H7 (cell line): ENCODE measurements at places on chromosomes 2 and 18.

DNA sequence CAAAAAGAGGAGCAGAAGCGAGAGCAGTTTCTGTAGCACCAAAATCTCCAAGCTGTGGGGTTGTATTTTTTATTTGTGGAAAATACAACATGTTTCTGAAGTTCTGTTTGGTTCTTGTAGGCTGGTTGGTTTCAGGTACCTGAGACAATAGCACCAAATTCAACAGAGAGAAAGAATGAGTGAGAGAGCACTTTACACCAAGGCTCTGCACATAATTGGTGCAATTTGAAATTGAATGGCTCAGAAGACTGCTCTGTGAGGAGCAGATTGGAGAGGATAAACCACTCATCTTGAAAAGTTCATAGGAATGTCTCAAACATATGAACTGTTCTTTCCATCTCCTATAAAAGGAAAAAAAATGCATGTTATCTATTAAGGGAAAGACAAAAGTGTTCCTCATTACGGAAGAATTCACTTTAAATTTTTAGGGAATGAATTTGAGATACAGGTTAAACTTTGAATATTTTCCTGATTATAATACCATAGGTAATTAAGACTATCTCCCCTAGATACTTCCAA is 175.1 kb downstream of the ATAD2B start:
- no peak for DNase-seq

DNA sequence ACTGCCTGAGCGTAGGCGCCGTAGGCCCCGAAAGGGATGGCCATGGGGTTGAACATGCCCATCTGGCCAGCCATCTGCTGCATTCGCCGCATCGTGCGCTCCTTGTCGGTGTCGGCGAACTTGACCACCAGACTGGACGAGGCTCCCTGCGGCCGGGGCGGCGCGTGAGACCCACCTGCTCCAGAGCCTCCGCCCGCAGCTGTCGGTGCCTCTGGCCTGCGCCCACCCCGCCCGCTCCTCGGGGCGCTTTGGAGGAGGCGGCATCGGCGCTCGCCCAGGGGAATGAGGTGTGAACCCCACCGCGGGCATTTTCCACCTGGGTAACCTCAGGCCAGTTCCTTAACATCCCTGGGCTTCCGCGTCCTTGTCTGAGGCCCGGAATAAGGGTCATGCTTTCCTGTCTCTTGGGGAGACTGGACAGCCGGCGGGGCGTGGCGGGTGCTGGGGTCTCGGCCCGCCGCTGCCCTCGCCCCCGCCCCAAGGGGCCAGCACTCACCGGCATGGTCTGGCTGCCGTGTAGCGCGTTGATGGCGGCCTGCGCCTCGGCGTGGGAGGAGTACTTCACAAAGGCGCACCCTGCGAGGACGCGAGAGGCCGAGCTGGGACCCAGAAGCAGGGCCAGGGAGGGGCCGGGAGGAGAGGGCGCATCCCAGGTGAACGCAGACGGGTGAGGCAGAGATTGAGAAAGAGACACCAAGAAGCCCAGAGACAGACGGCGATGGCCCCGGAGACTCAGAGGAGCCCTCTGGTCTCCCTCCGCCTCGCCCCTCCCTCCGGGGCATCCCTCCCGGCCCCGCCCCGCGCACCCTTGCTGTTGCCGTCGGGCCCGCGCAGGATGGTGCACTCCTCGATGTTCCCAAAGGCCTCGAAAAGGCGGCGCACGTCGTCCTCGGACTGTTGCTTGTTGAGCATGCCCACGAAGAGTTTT is 291.0 kb downstream of the CELF4 start:
- no peak for DNase-seq

DNA sequence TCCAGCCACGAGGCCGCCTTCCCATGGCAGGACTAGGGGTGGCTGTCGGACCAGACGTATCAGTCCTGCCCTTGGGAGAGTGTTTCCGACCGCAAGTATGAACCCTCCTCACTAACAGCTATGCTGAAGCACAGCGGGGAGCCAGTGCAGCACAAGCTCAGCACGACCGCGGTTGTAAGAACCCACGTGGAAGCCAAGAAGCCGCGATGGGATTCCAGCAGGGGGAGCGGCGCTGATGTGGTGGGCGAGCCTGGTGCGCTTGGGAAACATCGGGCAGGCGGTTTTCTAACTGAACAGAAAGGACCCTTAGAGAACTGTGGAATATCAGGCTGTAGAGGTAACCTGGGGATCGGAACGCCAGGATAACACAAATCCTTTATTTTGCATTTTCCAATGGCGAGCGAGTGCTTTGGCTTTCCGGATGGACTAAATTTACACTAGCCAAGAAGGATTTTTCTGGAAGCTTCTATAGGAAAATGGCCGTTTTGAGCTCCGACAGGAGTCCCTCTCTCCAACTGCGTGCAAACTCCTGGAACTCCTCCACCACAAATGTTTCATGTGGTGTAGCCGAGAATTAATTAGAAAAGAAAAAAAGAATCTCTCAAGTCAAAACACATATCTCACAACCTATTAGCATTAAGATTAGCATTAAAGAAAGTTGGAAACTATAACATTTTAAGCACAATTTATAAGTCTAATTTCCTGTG is 132.0 kb upstream of the MYCN start:
- DNase-seq, result peak; percentile 82

- peak; percentile 26 for DNase-seq
These were observed 12.7 kb downstream of the ABI2 start for GRCh38 chr2:203340791-203341487.

DNA sequence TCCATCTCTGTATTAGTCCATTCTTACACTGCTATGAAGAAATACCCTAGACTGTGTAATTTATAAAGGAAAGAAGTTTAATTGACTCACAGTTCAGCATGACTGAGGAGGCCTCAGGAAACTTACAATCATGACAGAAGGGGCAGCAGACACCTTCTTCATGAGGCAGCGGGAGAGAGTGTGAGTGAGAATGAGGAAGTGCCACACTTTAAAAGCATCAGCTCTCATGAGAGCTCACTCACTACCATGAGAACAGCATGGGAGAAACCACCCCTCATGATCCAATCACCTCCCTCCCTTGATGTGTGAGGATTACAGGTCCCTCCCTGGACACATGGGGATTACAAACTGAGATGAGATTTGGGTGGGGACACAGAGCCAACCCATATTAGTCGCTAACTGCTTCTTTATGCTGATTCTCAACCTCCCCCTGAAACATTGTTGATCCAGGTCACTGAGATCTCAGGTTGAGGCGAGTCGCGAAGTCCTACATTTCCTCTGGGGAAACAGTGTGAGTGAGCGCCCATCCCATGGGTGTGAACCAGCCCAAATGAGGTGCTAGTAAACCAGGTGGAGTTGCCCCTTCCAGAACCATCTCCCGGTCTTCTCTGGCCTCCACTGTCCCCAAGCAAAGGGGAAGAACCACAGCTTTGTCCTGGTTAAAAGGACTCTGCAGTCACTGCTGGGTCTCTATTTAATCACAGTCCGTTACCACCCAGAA is 123.8 kb downstream of the CAPN13 start:
- no peak for DNase-seq

DNA sequence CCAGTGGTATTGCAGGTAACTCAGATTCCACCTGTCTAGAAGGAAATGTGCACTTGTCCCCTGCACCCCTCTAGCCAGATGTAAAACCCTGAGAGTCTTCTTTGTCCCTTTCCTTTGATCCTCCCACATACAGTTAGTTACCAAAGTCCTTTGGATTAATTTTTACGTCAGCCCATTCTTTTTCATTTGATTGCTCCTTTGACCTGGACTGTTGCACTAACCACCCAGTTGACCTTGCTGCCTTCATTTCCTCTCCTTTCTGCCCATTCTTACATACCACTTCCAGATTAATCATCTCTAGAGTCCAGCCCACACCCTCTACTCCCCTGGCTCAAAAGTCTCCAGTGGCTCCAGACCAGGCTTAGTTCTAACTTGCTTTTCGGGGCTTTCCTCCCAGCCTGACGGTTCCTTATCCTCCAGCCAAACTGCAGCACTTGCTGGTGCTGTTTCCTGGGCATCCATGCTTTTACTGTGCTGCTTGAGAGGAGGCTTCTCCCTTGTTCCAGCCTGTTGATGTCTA is 99.3 kb downstream of the SPTBN1 start:
- DNase-seq, result no peak

GRCh38 chr18:54086046-54086802 is 138.2 kb downstream of the MBD2 start:
- DNase-seq, result no peak

DNA sequence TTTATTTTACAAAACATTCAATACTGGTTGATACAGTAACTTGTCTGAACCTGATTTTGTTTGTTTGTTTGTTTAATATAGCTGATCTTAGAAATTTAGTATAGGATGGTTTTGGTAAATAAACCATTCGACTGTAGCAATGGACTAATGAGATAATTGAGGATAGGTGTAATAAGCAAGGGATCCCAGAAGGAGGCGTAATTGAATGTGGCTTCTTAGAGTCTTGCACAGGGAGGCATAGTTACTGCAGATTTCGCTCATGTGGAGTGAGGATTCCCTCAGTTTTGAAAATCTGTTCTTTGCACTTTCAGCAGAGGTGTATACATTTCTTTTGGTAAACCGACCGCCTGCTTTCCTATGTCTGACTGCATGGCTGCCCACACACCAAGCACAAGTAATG is 709.6 kb downstream of the SOCS6 start:
- DNase-seq, result peak; percentile 5

- DNase-seq, result no peak
These were observed 148.8 kb downstream of the MBD2 start for GRCh38 chr18:54075689-54076088.

GRCh38 chr2:236238751-236239150 is 25.5 kb downstream of the ASB18 start:
- DNase-seq, result peak; percentile 50

GRCh38 chr18:22856870-22857269 is 76.3 kb upstream of the RBBP8 start:
- peak; percentile 29 for DNase-seq

GRCh38 chr2:143442193-143442592 is 313.0 kb downstream of the ARHGAP15 start:
- DNase-seq, result no peak

DNA sequence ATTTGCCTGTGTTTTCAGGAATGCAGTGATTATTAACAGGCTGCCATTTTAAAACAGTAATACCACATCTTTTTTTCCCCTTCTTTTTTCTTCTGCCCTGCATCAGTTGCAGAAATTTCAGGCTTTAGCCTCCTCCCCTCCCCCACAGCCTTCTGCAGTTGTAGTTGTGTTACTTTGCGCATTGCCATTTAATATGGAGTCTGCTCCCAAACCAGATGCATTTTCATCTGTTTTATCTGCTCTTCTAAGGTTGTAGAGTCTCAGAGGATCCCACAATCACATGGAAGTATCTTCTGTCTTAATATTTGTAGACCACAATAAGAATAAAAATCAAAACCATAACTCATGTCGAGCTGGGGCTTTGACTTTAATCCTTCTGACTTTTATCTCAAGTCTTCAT is 3.8 kb downstream of the ASXL3 start:
- DNase-seq, result no peak

GRCh38 chr2:36562240-36562639 is 35.7 kb downstream of the FEZ2 start:
- DNase-seq, result no peak

- DNase-seq, result no peak
These were observed 417.1 kb downstream of the ANKRD30B start for GRCh38 chr18:15165048-15165447.

DNA sequence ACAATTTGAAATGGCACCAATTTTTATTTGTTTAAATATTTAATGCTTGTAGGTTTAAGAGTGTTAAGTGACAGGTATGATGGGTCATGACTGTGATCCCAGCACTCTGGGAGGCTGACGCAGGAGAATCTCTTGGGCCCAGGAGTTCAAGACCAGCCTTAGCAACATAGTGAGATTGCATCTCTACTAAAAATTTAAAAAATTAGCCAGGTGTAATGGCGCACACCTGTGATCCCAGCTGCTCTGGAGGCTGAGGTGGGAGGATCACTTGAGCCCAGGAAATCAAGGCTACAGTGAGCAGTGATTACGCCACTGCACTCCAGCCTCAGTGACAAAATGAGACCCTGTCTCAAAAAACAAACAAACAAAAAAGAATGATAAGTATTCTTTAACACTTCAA is 43.0 kb upstream of the CCDC68 start:
- DNase-seq, result no peak

DNA sequence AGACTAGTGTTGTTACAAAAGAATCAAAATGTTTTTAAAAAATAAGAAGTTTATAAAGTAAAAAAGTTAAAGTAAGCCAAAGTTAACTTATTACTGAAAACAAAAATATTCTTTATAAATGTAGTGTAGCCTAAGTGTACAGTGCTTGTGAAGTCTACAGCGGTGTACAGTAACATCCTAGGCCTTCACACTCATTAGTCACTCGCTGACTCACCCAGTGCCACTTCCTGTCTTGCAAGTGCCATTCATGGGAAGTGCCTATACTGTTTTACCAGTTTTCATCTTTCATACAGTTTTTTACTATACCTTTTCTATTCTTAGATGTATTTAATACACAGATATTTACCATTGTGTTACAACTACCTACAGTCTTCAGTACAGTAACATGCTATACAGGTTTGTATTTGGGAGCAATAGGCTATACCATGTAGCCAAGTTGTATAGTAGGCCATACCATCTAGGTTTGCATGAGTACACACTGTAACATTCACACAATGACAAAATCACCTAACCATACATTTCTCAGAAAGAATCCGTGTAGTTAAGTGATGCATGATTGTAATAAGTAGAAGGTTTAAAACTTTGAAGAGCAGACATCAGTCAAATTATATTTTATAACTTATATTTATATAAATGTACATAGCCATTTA is 13.4 kb downstream of the SERPINB7 start:
- DNase-seq, result no peak

DNA sequence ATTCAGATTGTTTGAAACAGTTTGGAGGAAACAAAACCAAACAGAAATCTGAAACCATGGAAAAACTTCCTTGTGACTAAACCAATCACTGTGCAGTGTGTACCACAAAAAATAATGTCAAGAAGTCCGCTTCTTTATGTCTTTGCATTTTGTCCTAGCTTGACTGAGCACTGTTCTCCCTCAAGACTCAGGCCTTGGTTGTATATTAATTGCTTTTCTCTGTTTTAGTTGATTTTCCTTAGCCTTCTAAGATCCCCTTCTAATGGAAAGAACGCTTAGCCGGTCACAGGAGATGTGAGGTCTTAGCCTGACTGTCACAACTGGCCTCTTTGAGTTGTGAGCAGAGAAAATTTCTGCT is 56.6 kb downstream of the LCLAT1 start:
- DNase-seq, result no peak

DNA sequence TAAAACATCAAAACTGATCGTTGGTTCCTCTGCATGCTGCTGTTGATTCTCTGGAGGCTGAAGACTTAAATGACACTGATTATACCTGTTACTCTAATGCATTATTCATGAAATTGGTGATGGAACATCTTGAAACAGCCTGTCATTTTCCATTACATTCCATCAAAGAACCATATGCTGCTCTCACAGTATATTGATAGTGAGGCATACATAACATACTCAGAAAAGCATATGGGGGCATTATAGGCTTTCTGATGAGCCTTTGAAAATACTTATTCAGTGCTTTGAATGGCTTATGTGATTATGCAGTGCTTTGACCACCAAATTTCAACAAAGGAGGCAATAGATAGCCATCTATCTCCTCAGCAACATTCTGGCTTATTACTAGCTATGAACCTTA is 392.1 kb downstream of the CDH19 start:
- DNase-seq, result no peak
